ENCODE measurements at places on chromosomes 7 and 10. TPM values are rescaled to one million over a fixed set of nuclear protein-coding genes. Genes with fewer than 3 reads are reported as not detected.

NCF1 gene
- under 0.01 TPM for total RNA-seq

SEMA3C gene
- 126 TPM for total RNA-seq

PRSS37 gene
- not detected for total RNA-seq

HERC4 gene
- 65.3 TPM for total RNA-seq

WEE2 gene
- not detected for total RNA-seq
